ENCODE measurements at places on chromosomes 1 and 21. TPM values are rescaled to one million over a fixed set of nuclear protein-coding genes. Genes with fewer than 3 reads are reported as not detected.

DNA sequence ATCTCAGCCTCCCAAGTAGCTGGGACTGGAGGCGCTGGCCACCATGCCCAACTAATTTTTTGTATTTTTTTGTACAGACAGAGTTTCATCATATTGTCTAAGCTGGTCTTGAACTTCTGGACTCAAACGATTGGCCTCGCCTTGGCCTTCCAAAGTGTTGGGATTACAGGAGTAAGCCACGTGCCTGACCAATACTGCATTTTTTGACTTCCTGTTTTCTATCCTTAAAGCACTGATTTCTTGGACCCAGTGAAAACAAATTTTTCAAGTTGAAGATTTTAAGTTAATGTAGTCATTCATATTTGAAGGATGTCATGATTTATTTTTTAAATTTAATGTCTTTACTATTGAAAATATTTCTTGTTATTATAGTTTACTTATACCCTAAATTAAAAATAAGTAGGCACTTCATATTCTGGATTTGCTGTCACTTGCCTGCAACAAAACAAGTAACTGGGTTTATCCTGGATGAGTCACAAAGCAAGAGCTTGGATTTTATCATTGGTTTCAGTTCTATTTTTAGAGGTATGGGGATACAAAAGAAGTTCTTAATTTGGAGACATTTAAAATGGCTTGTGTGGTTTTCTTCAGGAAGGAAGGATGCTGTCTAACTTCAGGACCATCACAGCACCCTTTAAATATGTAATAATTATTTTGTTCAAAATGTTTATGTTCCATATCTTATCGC, 2.2 kb upstream of the VPS45 start:
- no peak overlapping the region for H3K27ac ChIP-seq
- DNase-seq, result no peak
- peaks cover 6% of the 10 kb centered on the region for H3K4me1 ChIP-seq

DNA sequence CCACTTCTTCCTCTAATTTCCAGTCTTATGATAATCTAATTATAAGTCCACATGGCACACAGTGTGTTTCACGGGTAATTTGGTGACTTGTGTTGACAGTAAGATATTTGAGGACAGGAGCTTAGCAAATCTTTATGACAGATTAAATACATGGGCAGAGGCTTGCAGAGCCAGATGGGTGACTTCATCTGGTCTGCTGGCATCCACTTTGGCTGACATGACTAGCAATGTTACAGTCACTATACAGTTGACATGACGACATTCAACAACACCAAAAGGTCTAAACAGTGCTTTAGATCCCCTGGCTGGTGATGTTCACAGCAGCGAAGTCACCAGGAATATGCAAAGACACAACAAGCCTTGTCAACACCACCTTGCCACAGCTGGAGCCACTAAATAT, 147.2 kb downstream of the ETS2 start:
- no peak overlapping the region for H3K27ac ChIP-seq
- H3K36me3 ChIP-seq, result no peaks in the 10 kb centered on the region
- H3K4me3 ChIP-seq, result no peak overlapping the region
- H3K27me3 ChIP-seq, result no peaks in the 10 kb centered on the region
- no peak for DNase-seq
- no peaks in the 10 kb centered on the region for H3K4me1 ChIP-seq

- no peaks in the 10 kb centered on the region for H3K27me3 ChIP-seq
- H3K4me3 ChIP-seq, result peak overlapping the region; percentile 3
- no peak for DNase-seq
- peaks cover 4% of the 10 kb centered on the region for H3K36me3 ChIP-seq
These were observed 77.0 kb downstream of the MORN1 start for GRCh38 chr1:2314273-2314802.

DNA sequence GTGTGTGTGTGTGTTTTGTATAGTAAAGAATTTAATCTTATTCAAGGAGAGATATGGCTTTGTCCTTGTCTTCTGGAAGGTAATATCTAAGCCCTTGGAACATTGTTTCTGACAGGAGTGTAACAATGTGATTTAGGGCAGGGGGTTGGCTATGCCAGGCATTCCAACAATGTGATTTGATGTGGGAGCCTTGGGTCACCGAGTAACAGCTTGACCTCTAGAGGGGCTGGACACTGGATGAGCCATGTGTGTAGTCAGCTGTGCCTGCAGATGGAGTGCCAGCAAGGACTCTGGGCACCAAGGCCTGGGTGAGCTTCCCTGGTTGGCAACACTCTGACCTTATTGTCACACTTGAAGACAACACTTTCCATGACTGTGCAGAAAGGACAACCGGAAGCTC, 336.1 kb upstream of the ZP4 start:
- no peaks in the 10 kb centered on the region for H3K27me3 ChIP-seq
- no peaks in the 10 kb centered on the region for H3K36me3 ChIP-seq
- H3K4me3 ChIP-seq, result no peak overlapping the region

DNA sequence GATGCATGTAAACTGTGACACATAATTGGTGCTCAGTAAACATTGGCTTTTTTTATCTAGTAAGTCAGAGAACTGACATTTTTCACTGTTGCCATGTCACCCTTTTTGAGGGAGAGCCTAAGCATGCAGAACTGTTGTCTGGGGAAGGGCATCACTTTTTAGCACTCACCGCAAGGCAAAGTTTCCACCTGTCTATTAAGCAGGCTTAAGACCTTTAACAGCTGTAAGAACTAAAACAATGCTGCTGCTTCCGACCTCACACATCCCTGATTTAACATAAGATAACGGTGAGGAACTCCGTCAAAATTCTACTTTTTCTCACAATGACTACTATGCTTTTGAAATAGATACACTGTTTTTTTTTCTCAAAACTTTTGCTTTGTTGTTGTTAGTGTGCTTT, 554.8 kb downstream of the NUF2 start:
- no peak overlapping the region for H3K27ac ChIP-seq
- H3K4me1 ChIP-seq, result no peaks in the 10 kb centered on the region
- H3K27me3 ChIP-seq, result no peaks in the 10 kb centered on the region
- H3K36me3 ChIP-seq, result no peaks in the 10 kb centered on the region
- no peak for DNase-seq

CCDC30 gene
- total RNA-seq, result 1.3 TPM

- no peak overlapping the region for H3K27ac ChIP-seq
- DNase-seq, result no peak
- H3K27me3 ChIP-seq, result peaks cover 7% of the 10 kb centered on the region
These were observed 10.1 kb downstream of the CCDC27 start for GRCh38 chr1:3762151-3762872.

- no peak for DNase-seq
- no peaks in the 10 kb centered on the region for H3K36me3 ChIP-seq
- H3K4me1 ChIP-seq, result no peaks in the 10 kb centered on the region
- no peak overlapping the region for H3K27ac ChIP-seq
These were observed 59.5 kb downstream of the CASZ1 start for GRCh38 chr1:10736634-10737586.

SLC9C2 gene
- not detected for total RNA-seq

GRCh38 chr1:9610548-9610947, 21.8 kb downstream of the TMEM201 start:
- no peak for DNase-seq
- H3K27me3 ChIP-seq, result no peaks in the 10 kb centered on the region
- H3K36me3 ChIP-seq, result peaks cover 7% of the 10 kb centered on the region
- H3K4me1 ChIP-seq, result peaks cover 2% of the 10 kb centered on the region
- no peak overlapping the region for H3K4me3 ChIP-seq

DNA sequence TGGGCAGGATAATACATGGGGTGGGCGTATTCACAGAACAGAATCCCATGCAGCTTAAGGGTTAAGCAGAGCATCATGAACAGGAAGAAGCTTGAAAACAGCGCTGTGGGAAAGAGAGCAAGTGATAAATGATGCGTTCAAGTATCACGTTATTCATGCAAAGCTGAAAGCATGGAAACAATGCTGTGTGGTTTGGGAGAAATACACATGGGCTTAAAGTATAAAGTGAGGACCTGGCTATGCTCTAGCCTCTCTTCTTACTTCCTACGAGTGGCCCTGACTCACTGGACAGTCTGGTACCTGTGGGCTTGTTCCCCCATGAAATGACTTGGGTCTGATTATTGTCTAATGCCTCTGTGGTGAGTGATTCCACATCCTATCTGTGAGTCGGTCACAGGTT, 25.7 kb downstream of the TMPRSS2 start:
- no peaks in the 10 kb centered on the region for H3K27me3 ChIP-seq
- no peak for DNase-seq
- no peak overlapping the region for H3K27ac ChIP-seq
- H3K4me1 ChIP-seq, result no peaks in the 10 kb centered on the region
